ENCODE measurements at places on chromosomes 12 and 14.

GRCh38 chr12:104718304-104718929 lies 239.7 kb downstream of the SLC41A2 start:
- no peak for DNase-seq

- DNase-seq = peak; percentile 28
Measured at GRCh38 chr14:105192866-105193731, 12.0 kb upstream of the NUDT14 start.

GRCh38 chr14:68564191-68564825 lies 228.6 kb downstream of the ZFP36L1 start:
- no peak for DNase-seq

GRCh38 chr14:102911991-102912761 lies 10.3 kb upstream of the AMN start:
- DNase-seq = no peak

Data from stimulated activated CD4-positive, alpha-beta T cell treated with anti-CD3 and anti-CD28 coated beads, Interleukin-2, amount 100 ng/mL, for 4 hours (primary cell).